Ammon's horn (tissue), 1 donor: ENCODE measurements at places on chromosomes 2 and 18.

GRCh38 chr2:95158891-95159619 is 593 bp downstream of the ZNF514 start:
- peak; percentile 64 for DNase-seq

- DNase-seq, result no peak
Measured at GRCh38 chr2:124662946-124663644, 638.0 kb downstream of the CNTNAP5 start.

DNA sequence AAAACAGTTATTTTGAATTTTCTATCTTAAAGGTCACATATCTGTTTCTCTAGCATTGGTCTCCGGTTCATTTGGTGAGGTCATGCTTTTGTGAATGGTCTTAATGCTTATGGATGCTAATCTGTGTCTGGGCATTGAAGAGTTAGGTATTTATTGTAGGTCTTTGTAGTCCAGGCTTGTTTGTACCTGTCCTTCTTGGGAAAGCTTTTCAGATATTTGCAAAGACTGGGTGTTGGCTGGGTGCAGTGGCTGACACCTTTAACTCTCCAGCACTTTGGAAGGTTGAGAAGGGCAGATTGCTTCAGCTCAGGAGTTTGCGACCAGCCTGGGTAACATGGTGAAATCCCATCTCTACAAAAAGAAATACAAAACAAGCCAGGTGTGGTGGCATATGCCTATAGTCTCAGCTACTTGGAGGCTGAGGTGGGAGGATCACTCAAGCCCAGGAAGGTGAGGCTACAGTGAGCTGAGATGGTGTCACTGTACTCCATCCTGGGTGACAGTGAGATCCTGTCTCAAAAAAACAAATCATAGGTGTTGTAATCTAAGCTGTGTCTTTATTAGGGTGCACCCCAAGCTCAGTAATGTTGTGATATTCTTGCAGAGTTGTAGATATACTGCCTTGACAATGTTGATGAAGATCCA is 82.3 kb downstream of the FAM117B start:
- DNase-seq, result no peak

DNA sequence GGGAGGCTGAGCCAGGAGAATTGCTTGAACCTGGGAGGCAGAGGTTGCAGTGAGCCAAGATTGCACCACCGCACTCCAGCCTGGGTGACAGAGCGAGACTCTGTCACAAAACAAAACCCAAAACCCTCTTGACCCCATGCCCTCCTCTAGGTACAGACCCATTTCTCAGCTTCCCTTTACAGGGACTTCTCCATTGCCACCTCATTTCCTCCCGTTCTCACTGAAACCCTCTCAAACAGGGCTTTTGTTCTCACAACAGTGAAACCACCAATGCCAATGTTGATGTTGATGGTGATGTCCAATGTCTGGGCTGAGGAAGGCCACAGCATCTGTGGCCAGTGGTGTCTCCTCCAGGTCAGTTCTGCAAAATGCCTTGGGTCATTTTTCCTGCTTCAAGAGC is 69.0 kb upstream of the ZCCHC2 start:
- DNase-seq, result no peak

DNA sequence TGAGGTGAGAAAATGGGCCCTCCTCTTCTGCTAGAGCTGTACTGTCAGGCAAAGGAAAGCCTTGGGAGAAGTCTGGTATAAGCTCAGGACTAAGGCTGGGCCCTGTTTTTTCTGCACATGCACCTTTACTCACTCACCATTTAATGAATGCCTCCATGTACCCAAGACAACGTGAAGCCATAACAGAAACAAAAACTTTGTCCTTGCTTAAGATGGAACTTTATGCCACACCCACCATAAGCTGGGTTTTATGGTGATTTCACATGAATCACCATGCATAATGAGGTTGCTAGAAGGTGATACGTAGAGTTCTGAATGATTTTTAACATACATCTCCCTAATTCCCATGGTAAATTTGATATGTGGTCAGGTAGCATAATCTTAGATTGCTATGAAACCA is 63.7 kb upstream of the CYP26B1 start:
- DNase-seq, result no peak

DNA sequence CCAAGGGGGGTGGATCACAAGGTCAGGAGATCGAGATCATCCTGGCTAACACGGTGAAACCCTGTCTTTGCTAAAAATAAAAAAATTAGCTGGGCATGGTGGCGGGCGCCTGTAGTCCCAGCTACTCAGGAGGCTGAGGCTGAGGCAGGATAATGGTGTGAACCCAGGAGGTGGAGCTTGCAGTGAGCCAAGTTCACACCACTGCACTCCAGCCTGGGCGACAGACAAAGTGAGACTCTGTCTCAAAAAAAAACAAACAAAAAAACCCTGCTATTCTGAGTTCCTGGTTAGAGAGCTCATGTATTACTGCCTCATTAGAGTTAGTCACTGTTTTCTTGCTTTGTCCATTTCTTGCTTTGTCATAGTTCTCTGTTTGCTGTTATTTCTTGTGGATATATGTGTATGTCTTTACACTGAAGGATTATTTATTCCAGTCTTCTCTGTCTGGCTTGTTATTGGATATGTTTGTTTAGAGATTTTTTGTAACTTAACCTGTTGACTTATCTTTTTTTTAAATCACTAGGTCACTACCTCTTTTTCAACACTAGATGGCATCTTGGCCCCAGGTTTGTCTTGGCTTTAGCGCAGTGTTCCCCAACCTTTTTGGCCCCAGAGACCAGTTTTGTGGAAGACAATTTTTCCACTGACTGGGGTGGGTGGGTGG is 17.0 kb downstream of the TTLL4 start:
- no peak for DNase-seq

GRCh38 chr2:207635468-207636200 is 10.4 kb upstream of the METTL21A start:
- no peak for DNase-seq

- DNase-seq, result peak; percentile 18
Measured at GRCh38 chr2:65129286-65129825, 550 bp downstream of the RAB1A start.

DNA sequence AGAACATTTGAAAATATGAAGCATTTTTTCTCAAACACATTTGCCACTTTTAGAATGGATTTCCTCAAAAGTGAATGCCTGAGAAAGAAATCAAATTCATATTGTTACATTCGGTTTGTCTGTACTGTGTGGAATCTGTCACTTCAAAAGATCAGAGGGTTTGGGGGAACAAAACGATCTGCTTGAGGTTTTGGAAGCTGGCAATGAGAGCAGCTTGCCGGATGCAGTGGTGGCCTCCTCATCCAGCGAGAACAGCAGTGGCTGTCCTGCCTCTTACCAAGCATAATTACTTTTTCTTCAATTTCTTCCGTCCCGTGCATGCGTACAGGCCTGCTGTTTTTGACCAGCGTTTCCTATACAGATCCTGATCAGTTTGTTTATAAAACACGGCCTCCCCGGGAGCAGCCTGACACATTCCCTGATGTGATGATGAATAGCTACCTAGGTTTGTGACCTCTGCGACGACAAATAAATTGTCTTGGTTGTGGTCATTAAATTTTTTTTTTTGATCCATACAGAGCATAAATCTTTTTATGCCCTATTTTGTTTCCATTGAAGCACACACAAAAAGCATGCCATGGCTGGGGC is 45.2 kb downstream of the ITGA6 start:
- no peak for DNase-seq

- no peak for DNase-seq
Measured at GRCh38 chr2:126372406-126372805, 283.6 kb upstream of the GYPC start.

GRCh38 chr2:45736757-45737704 is 85.6 kb downstream of the PRKCE start:
- DNase-seq, result peak; percentile 30

DNA sequence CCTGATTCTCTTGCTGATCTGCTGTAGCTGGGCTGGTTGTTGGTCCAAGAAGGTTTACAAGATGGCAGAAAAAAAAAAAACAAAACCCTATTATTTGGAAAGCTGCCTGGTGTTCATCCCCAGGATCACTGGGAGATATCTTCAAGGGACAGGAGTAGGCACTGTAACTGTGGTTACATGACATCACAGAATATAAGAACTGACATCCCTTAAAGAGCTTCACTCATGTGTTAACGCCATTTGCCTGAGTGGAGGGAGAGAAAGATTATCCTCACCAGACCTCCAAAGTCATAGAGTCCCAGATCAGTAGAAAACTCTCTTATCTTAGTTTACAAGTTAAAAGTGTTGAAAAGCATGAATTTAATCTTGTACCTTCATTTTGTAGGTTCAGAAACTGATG is 95.3 kb upstream of the BZW1 start:
- no peak for DNase-seq

- no peak for DNase-seq
Measured at GRCh38 chr2:40658941-40659340, 207.1 kb upstream of the SLC8A1 start.

GRCh38 chr2:17231394-17231965 is 286.8 kb downstream of the RAD51AP2 start:
- no peak for DNase-seq

GRCh38 chr2:1864981-1865421 is 120.7 kb upstream of the PXDN start:
- no peak for DNase-seq

- no peak for DNase-seq
Measured at GRCh38 chr2:223999862-224000261, 39.2 kb downstream of the SERPINE2 start.

DNA sequence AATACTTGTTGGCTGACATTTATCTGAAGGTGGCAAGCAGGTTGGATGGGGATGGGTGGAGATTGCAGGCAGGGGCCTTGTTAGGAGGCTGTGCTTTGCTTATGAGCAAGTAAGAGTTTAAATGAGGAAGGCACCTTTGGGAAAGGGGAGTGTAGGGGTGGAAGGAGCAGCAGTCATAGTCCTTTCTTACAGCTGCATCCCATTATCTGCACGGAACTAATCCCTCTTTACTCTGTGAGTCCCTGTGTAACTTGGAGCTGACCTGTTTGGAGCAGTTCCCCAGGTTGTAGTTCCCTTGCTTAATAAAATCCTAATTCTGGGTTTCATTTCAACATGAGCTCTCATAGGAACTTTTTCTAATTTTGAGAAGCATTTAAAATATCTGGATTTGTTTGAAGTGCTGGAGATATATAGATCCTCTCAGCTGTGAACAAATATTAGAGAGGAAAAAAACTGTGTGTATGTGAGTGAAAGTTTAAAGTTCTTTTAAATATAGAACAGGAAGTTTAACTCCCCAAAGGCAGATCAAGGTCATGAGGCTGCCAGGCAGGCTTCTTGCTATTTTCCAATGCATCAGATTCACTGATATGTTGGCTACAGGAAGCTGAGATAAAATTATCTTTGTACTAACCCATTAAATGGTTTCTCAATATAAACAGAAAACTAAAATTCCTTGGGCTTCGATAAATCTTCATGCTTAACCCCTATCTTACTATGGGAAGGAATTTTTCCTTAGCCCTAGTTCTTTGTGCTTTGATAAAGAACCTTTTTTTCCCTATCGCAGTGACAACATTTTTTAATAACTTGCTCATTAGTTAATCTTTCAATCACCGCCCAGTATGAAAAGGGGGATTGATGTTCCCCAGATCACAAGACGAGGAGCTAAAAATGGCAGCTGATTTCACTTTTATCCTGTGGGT is 104.6 kb upstream of the EML6 start:
- no peak for DNase-seq

- DNase-seq, result no peak
Measured at GRCh38 chr18:38297910-38298309, 732.3 kb upstream of the CELF4 start.

- peak; percentile 86 for DNase-seq
Measured at GRCh38 chr2:179106676-179107428, 56.9 kb upstream of the CCDC141 start.

DNA sequence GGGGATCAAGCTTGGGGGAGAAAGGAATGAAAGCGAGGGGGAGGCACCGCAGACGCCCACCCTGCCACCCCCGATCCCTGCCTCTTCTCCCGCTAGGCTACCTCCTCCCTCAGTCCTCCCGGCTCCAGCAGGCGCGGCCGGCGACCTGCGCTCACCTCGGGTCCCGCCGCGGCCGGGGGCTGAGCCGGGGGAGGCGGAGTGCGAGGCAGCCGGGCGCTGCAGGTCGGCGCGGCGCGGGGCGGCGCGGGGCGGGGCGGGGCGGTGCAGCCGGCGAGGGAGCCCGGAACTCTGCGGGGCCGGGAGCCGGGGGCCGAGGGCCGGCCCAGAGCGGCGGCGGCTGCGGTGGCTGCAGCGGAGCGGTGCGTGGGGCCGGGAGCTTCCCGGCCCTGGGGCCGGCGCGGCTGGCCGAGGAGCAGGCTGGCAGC is 477 bp downstream of the ACVR1 start:
- peak; percentile 47 for DNase-seq

GRCh38 chr2:142983174-142983573 is 105.7 kb downstream of the KYNU start:
- DNase-seq, result no peak

DNA sequence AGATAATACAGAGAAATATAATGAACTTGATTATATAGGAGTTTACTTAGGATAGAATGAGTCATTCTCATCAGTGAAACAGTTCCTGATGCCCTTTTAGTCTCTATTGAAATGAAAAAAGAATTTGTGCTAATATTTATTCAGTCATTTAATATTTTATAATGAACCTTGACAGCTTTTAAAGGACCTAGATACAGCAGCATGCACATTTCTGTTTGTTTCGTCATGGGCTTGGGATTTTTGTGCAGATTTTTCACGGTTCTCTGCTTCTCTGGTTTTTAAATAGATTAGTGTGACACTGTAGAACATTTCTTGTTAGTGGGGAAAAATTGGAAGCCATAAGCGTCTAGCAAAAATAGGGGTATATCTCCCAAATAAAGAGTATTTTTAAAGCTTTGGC is 60.7 kb downstream of the NABP1 start:
- DNase-seq, result no peak

- no peak for DNase-seq
Measured at GRCh38 chr2:235630718-235631296, 137.0 kb downstream of the AGAP1 start.

DNA sequence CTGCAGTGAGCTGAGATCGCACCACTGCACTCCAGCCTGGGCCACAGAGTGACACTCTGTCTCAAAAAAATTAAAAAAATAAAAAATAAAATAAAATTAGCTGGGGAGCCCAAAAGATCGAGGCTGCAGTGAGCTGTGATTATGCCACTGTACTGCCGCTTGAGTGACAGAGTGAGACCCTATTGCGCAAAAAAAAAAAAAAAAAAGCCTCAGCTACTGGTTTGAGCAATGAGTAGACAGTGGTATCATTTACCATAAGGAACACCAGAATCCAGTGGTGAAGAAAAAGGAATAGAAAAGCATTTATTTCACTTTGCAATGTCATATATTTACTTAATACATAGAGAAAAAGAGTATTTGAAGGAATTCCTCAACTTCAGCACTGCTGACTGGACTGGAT is 3.0 kb downstream of the SAP130 start:
- no peak for DNase-seq

GRCh38 chr2:134281815-134282419 is 28.0 kb downstream of the MGAT5 start:
- DNase-seq, result no peak

DNA sequence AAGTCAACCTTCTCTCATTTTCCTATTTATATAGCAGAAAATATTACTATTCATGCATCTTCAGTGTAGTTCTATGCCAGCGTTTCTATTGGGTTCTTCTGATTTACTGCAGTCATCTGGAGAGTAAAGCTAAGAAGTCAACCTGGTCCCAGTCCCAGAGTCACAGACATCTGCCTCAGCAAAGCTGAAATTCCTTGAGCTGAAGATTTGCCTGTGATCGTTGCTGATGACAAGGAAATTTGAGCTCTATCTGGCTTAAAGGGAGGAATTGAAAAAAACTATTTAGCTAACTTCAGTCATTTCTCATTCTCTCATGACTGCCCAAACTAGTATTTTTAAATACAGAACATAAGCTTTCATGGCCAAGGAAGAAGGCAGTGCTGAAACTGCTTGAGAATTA is 45.7 kb downstream of the RND3 start:
- DNase-seq, result no peak

GRCh38 chr2:189628817-189629530 is 32.3 kb upstream of the ASNSD1 start:
- no peak for DNase-seq
